HT1080 (cell line): ENCODE measurements at places on chromosomes 11 and 22. TPM values are rescaled to one million over a fixed set of nuclear protein-coding genes. Genes with fewer than 3 reads are reported as not detected.

DNA sequence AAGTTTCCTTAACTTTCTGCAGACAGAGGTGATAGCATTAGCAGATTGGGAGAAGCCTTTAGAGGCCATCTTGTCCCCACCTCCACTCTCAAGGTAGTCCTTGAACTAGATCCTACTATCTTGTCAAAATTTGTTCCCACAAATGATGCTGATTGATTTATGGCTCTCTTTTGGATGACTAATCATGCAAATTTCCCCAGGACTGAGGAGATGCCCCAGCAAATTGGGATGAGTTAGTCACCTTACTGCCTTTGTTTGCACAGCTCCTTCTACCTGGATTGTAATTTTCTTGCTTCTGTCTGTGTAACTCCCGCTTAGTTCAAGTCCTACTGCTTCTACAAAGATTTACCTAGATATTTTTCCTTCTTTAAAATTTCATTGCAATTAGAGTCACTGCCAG, 391.4 kb upstream of the CADM1 start:
- DNase-seq, result no peak

- DNase-seq, result no peak
These were observed 11.4 kb downstream of the FLI1 start for GRCh38 chr11:128705124-128705920.

Gene NRGN
- total RNA-seq, result 9.1 and 17.5 TPM in 2 replicates

Gene ARAP1
- total RNA-seq, result 67.3 and 87.4 TPM in 2 replicates

Gene OR52J3
- not detected in 2 replicates for total RNA-seq

DNA sequence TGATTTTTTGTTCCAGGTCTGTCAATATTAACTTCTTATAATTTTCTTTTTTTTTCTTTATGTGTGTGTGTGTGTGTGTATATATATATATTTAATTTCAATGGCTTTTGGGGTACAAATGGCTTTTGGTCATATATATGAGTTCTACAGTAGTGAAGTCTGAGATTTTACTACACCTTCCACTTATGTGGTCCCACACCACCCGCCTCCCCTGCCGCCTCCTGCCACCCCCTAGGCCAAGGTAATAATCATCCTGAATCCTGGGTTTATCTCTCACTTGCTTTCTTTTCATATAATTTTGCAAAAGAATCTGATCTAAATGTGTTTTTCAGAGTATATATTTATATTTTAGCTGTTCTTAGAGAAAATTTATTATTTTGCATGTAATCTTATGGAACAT, 11.1 kb downstream of the NEAT1 start:
- DNase-seq, result no peak

Gene ACCSL
- total RNA-seq, result not detected in 2 replicates

Gene TREH
- total RNA-seq, result not detected in 2 replicates

- no peak for DNase-seq
These were observed 13.7 kb downstream of the RELT start for GRCh38 chr11:73389916-73390315.

Gene MYO18B
- 1.9 and 2.3 TPM in 2 replicates for total RNA-seq

DNA sequence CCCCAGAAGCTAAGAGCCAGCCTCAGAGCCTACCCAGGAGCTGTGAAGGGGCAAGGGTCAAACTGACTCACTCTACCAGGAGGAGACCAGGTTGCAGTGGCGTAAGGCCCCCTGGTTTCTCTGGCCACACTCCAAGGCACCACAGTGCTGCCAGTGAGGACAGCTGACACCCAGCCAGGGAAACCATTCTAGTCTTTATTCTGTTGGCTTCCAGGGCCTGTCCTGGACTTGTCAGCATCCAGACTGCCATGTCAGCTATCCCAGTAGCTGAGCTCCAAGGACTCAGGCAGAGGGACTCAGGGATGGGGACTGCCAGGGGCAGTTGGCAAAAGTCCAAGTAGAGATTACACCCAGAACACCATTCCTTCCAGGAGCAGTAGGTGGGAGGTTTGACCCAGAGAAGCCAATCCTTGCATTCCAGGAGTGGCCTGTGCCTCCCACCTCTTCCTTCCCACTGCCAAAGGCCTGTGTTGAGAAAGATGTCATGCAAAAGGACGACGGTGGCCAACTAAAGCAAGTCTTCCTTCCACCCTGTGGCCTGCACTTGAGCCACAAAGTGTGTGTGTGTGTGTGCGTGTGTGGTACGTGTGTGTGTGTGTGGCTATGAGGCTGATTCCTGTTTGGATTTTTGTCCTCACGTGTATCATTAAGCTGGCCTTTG, 3.6 kb upstream of the MAPK8IP1 start:
- peak; percentile 33 for DNase-seq

Gene TYR
- not detected in 2 replicates for total RNA-seq

DNA sequence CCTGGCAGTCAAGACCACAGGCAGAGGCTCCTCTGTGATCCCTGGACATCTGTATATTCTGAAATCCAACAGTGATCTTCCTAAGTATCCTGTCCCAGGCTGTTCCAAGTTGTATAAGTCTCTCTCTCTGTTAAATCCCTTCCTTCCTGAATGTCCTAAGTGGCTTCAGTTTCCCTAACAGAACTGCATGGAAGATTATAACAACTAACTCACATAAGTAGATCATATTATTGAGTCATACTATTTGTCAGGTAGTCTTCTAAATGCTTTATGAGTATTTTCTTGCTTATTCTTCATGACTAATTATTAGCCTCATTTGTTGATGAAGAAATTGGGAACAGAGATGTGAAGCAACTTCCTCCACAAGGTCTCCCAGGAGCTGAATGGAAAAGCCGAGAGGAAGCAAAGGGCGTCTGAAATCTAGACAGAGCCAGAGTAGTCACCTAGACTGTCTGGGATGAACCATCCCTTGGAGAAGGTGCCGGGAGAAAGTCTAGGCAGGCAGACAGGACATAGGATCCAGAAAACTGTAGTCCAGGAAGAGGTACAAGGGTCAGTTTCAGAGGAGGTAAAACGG, 93.2 kb upstream of the FAT3 start:
- peak; percentile 72 for DNase-seq

GRCh38 chr11:12573707-12574485, 100.3 kb upstream of the TEAD1 start:
- DNase-seq, result no peak

DNA sequence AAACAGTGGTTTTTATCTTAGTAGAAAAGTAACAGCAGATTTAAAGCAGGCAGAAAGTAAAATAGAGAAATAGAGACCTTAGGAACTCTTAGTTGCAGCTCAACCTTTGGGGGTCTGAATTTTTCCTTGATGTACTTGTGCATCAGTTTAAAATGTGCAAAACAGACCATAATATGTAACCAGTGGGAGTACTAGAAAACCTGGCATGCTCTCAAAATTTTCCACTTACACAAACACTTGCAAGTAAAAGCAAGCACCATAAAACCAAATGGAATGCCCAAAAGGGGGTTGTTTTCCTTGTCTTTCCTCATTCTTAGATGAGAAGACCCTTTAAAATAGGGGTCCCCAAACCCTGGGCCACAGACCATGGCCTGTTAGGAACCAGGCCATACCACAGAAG, 12.9 kb upstream of the MRGPRE start:
- DNase-seq, result no peak

GRCh38 chr11:35013514-35014233, 97.3 kb downstream of the PDHX start:
- DNase-seq, result no peak

Gene DEUP1
- total RNA-seq, result not detected in 2 replicates

DNA sequence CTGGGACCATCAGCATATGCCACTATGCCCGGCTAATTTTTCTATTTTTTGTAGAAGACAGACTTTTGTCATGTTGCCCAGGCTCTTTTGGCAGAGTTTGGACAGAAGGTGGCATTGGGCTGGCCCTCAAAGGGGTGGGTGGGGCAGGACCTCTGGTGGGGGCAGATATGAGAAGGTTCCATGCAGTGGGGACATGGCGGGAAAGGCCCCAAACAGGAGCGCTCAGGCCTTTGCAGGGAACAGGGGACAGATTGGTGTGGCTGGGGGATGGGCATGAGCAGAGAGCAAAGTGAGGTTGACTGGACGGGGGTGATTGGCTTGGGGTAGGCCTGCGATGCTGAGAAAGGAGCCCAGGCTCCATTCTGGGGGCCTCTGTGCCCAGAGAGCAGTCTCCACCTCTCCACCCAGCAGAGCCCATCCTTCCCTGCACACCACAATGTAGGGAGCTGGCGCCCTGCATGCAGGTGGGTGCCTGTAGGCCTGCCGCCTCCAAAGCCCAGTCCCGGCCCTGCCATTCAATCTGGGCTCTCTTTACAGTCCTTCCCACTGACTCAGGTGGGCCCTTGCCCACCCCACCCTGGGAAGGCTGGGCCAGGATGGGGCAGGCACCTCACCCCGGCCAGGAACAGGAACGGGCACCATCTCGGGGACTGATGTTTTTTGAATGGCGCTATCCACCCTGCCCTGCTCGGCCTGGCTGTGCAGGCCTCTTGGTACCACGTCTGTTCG, 98.7 kb downstream of the MORC2 start:
- DNase-seq, result no peak

DNA sequence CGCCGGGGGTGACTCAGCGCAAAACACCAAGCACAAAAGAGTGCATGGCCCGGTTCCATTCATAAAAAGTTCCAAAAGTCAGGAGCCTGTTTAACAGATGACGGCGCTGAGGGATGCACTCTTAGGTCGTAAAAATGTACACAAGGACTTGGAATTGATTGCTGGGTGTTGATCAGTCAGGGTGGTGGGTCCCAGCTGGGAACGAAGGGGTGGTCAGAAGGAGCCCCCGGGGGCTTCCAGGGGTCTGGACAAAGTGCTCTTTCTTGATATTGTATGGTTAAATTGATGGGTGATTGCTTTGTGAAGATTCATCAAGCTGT, 20.7 kb downstream of the IFITM10 start:
- no peak for DNase-seq

GRCh38 chr11:250740-251299, 14.0 kb downstream of the PSMD13 start:
- peak; percentile 32 for DNase-seq

- no peak for DNase-seq
These were observed 970.5 kb upstream of the CCDC90B start for GRCh38 chr11:84256618-84257017.

DNA sequence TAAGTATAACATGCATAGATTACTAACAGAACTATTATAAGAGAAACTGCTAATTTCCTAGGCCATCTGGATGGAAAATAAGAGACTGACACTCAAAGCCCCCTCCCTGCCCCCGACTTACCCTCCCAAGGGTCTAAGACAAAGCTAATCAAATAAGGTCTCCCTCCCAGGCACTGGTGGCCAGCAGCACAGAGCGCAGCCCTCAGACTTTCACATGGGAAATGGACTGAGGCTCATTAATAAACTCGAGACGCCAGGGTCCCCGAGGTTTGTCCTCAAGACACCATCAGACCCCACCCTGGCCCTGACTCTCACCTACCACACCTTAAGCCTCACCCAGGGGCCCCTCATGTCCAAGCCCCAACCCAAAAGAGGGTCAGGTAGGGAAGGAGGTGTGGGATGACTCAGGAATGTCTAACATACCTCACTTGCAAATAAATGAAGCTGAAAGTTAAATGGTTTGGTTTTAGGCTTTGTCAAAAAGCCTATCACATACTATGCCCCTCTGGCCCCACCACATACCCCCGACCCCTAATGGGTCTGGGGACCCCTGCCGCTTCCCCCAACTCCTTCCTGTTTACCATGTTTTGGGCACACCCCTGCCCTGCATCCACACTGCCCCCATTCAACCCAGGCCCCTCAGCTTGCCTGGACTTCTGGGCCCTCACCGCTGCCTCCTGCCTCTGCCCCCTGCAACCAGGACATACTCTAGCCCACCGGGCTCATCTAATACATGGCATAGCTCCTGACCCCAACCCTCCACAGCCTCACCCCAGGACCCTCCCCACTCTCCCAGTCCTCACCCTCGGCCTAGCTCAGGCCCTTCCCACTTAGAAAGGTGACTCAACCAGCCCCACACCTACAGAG, 11.4 kb downstream of the ARAP1 start:
- DNase-seq, result no peak

DNA sequence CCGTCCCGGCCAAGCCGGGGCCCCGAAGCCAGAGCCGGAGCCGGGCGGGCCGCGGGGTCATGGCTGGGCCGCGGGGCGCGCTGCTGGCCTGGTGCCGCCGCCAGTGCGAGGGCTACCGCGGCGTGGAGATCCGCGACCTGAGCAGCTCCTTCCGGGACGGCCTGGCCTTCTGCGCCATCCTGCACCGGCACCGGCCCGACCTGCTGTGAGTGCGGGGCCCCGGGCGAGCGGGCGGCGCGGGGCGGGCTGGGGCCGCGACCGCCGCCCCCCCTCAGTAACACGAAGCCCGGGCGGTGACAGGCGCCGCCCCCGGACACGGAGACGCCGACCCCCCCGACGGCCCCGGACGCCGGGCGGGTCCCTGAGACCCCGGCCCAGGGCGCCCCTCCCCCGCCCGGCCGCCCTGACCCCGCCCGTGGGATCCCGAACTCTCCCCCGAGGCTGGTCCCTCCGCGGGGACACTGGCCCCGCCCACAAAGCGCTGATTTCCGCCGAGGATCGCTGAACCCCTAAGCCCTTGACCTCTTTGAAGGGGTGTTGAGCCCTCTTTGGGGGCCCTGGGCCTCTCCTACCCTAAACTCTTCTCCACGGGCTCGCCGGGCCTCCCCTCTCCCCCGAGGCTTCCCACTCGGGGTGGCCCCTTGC, 389 bp downstream of the MICALL1 start:
- DNase-seq, result no peak

DNA sequence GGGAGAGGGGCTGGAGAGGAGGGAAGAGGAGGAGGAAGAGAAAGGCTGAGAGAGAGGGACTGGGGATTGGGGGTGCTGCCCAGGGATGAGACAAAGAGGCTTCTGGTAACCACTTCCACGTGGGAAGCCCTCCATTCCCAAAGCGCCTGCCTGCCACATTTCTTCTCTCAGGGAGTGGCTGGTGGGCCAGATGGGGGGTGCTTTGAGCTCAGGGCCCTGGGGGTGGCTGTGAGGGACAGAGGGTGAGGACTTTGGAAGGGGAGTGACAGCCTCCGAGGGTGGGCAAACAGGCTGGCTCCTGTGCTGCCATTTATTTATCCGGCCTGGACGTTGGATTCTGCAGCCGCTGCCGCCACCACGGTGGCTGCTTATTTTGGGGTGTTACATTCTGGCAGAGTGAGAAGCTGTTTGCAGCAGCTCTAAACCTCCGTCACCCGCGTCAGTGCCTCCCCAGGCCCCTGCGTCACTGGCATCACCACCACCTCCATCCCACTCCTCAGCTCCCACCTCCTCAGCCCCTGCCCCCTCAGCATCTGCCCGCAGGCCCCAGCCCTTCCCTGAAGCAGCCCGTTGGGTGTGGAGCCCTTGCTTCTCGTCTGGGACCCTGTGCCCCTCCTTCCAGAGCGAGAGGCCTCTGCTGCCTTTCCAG, 1.6 kb downstream of the RTN4RL2 start:
- no peak for DNase-seq

GRCh38 chr11:64742889-64743590, 902 bp downstream of the RASGRP2 start:
- DNase-seq, result no peak

Gene LRRC74B
- not detected in 2 replicates for total RNA-seq

Gene SART1
- 86.4 and 112 TPM in 2 replicates for total RNA-seq

- peak; percentile 42 for DNase-seq
These were observed 24.2 kb downstream of the TMPRSS5 start for GRCh38 chr11:113681711-113682413.
